ENCODE measurements at places on chromosomes 16 and 17. TPM values are rescaled to one million over a fixed set of nuclear protein-coding genes. Genes with fewer than 3 reads are reported as not detected.

The WFIKKN1 gene
- 0.45 TPM for total RNA-seq

The ITGAX gene
- 25.5 TPM for total RNA-seq

The FNDC8 gene
- not detected for total RNA-seq

The FOXC2 gene
- not detected for total RNA-seq

The CHD9NB gene
- 1.4 TPM for total RNA-seq

The MYOCD gene
- total RNA-seq = not detected

The DOC2B gene
- total RNA-seq = 0.45 TPM

The TRIM65 gene
- 33.9 TPM for total RNA-seq

The NMT1 gene
- 120 TPM for total RNA-seq

The MAPT gene
- total RNA-seq = 0.63 TPM

The GRIN2A gene
- total RNA-seq = not detected

All from activated T-helper 17 cell treated with anti-CD3 and anti-CD28 coated beads, Interleukin-2, amount 50 U/mL, for 72 hours (primary cell).